CD4-positive, alpha-beta T cell treated with Interleukin-6 for 4 hours (primary cell): ENCODE measurements at places on chromosomes 12 and 14.

DNA sequence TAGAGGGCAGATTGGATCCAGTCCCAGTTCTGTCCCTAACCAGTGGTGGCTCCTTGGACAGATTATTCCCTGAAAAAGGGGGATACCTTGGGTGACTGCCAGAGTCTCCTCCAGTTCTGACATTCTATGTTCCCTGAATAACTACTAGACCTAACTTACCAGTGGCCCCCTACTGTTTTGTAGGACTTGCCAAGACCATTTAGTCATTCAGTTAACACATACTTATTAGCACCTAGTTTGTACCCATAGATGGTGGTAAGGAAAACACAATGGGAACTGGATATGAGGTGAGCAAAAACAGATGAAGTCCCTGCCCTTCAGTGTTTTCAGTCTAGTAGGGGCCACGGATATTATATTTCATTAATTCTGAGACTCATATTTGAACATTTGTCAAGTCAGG is 3.5 kb downstream of the PRPF40B start:
- no peak for DNase-seq

DNA sequence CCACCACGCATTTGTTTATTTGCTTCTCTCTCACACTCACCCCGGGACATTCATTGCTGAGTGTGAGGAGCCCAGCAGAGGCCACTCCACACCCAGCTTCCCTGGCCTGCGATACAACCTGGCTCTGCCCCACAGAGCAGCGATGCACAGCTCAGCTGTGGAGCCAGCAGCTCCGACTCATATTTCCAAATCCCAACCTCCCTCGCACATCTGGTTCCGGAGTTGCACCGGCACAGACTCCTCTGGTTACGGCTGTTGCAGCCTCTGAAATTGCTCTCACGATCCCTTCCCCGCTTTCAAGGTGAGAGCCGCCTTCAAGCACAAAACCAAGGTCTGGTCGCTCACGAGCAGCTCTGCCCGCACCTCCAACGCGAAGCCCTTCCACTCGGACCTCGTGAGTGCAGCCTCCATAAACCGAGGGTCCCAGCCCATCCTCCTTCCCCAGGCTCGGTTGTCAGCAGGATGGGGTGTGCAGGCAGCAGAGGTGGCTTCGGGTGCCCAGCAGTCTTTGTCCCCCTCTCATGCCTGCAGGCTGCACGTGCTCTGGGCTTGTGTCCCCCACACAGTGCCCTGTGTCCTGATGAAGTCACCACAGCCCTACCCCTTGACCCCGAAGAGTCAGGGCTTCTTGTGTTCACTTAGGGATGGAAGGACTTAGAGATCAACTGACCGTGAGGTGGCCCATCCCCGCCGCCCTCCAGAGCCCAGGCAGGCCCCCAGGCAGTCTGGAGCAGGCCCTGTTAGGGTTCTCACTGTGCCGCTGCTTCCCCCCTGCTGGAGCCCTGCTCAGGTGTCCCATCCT is 184.3 kb downstream of the ADGRD1 start:
- no peak for DNase-seq

DNA sequence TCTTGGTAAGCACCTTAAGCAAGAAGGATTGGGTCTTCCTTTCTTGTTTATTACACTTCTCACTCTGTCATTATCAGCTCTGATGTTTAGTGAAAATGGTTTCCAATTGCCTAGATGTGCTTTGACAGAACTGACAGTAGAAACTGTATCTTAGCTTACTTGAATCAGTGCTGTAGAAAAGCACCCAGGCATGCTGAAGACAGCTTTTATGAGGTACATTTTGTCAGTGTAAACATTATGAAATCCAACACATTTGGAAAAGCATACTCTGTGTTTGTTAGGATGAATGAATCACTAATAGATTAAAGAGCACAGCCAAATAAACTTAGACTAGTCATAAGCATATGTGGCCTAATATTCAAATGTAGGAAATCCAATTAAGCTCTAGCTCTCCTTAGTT is 290.2 kb upstream of the NPAS3 start:
- no peak for DNase-seq

DNA sequence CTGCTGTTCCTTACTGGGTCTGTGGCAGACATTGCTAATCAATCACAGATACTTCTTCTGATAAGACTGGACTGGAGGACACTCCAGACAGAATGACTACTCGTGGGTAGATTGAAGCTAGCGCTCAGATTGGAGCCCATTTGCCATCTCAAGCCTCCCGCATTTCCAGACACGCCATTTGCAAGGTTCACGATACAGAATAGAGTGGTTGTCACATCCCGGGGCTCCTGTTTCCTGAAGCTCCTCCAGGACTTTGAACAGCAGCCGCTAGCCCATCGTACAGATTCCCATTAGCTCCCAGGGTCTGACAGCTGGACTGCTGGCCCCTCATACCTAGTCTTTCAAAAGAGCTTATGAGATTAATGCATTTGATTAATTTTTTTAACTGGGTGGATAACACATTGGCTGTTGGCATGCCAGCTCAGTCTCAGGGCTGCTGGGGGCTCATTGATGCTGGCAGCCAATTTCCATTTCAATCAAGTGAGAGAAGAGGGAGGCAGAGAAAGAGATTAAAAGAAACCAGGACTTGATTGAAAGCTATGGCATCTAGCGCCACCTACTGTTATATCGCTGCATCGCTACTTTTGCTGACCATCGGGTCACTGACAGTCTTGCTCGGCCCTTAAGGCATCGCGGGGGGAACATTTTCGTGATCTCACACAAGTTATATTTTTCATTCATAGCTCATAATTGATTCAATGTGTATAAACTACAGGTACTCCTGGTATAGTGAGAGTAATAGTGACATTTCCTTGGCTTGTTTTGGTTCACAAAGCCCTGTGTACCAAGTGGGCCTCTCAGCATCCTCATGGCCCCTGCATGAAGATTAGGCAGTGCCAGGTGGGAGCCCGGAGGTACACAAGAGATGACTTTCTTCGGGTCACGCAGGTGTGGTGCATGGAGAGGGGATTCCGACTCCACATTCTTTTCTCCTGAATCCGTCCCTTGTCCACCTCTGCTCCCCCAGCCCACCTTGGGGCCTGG is 78.6 kb downstream of the CCDC60 start:
- DNase-seq, result no peak

DNA sequence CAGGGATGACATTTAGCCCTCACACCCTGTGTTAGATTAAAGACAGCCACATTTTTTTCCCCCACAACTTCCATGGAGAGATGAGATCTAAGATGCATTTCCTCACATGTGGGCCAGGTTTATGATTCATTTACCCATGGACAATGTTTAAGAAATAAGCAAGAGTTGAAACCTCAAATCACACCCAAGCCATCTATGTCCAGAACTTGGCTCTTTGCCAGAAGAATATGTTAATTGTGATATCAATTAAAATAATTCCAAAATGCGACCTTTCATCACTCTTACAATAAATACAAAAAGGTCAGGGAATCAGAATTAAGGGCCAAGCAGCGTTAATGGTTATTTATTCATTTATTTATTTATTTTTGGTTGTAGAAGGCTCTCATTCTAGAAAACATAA is 1376.9 kb upstream of the TMEM132C start:
- DNase-seq, result no peak

DNA sequence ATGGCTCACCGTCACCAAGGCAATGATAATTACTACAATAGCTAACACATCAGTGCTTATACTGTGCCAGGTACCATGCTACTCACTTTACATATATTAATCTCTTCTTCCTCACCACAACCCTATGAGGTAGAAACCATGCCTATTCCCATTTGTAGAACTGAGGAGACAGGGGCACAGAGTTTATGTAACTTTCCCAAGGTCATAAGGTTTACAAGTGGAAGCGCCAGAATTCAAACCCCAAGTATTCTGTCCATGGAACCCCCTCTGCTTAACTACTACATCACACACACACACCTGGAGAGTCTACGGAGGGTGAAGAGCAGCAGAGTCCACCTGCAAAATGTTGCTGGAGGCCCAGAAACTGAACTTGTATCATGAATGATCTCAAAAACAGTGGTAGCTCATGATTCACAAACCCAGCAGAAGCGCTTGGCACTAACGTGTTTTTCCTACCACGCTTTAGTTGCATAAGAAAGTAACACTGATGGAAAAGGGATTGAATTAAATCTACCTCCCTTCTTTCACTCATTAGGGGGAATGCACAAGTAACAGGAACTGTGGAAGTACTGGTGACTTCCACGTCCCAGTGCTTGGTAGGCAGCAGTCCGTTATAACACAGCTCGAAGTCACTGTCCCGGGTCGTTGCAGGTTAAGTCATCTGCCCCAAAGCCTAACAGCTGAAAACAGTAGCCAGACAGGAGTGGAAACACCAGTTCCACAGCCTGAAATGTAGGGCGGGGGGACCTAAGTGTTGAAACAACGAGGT is 2.0 kb downstream of the ITPR2 start:
- no peak for DNase-seq

DNA sequence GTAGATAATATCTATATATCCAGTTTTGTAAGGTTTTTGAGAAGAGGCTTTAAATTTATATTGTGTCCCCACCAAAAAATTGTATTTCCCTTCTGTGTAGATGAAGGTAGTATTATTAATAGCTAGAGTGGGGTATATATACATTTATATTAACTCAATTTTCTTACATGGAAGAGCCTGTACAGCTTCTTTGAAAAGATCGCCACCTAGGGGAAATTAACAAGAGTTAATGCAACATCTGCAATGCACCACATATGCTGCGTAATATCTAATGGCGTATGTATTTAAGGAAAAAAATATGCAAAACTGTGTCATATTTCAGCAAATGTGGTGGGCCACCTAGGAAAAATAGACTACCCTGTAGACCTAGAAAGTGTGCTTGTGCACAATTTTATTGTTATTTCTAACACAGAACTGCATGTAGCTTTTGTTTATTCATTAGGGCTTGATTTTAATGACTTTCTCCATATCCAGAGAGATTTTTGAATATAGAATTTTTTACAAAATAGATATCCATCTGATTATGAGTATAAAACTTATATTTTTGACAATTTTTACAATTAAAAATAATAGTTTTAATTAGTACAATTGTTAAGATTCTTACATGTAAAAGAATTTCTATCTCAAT is 14.0 kb downstream of the CCER1 start:
- DNase-seq, result no peak

- DNase-seq, result no peak
These were observed 20.0 kb downstream of the CRACR2A start for GRCh38 chr12:3732901-3733300.

DNA sequence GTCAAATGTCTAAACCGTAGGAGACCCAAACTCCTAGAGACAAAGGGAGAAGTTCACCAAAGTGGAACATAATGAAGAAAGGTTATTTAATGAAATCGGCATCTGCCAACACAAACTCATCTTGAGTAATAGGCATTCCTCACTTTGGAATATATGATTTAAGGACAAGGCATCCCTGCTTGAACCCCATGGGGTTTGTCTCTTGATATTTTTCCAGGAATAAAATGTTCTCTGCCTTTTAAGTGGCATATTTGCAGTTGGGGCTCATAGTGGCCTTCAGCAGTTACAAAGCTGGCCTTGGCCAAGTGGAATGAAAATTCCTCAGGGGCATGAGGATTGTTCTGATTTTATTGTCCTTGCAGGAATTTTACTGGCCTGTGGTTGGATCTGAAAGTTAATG is 7.1 kb downstream of the POP5 start:
- no peak for DNase-seq

DNA sequence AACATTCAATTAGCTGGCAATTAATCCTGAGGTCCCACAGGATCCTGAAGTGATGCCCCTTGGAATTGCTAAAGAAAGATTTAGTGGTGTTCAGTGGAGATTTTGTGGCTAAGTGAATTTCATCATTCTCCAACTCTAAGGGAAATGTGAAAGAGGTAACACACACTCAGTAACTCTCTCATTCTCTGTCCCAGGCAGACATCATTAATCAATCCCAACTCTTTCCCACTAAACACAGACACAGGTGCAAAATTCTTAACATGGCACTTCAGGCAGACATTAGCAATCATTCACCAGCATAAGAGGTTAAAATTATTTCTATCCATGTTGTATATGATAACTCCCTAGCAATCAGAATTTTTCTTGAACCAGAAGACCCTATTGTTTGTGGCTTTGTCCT is 40.2 kb downstream of the TRPV4 start:
- DNase-seq, result no peak

DNA sequence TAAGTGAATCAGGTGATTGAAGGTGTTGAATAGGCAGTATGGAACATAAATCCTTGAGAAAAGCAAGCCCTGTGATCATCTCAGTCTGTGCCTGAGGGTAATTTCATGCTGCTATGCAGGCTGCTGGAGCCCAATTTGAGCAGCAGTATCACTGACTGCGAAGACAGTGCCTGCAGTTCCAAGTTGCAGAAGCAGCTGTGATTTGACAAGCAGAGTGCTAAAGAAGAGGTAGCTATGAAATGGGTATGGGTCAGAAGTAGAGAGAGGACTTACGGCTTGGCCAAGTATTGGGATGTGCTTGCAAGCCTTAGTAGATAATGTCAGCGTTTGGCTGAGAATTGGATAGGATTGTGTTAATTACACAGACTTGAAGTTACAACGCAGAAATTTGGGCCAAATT is 22.5 kb downstream of the PIK3C2G start:
- DNase-seq, result no peak

DNA sequence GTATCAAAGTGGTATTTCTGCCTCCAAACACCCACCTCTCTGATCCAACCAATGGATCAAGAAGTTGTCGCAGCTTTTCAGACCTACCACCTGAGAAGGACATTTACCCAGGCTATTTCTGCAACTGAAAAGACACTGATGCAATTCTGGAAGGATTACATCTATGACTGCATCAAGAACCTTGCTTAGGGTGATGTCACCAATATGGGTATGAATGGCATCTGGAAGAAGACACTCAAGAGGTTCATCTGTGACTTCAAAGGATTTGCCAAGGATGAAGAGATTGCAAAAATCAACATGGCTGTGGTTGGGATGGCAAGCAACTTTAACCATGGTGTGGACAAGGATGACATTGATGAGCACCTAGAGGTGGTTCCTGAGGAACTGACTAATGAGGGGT is 154.2 kb downstream of the PCNX1 start:
- no peak for DNase-seq

- no peak for DNase-seq
These were observed 8.8 kb upstream of the TEX22 start for GRCh38 chr14:105389534-105389933.

- no peak for DNase-seq
These were observed 138.5 kb downstream of the CCER1 start for GRCh38 chr12:90816353-90817089.

- no peak for DNase-seq
These were observed 26.5 kb downstream of the CD9 start for GRCh38 chr12:6226679-6227051.
